Stimulated activated CD8-positive, alpha-beta memory T cell treated with anti-CD3 and anti-CD28 coated beads, Interleukin-2, amount 100 ng/mL, for 1 hour (primary cell): ENCODE measurements at places on chromosomes 7 and 10.

DNA sequence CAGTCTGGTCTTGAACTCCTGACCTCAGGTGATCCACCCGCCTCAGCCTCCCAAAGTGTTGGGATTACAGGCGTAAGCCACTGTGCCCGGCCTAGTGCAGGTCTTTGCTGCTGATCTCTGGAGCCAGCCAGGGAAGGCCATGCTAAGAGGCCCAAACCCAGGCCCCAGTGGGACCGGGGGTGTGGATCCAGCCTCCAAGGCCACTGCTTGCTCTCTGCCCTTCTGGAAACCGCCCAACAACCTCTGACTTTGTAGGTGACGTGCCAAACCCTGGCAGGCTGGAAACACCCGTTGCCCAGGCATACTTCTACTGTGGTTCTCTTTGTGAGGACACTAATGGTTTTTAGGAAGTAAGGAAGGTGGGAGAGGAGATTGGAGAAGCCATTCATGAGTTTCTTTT is 83.5 kb upstream of the GNA12 start:
- DNase-seq: no peak

- DNase-seq: no peak
Measured at GRCh38 chr10:131743190-131744151, 157.3 kb upstream of the PPP2R2D start.

DNA sequence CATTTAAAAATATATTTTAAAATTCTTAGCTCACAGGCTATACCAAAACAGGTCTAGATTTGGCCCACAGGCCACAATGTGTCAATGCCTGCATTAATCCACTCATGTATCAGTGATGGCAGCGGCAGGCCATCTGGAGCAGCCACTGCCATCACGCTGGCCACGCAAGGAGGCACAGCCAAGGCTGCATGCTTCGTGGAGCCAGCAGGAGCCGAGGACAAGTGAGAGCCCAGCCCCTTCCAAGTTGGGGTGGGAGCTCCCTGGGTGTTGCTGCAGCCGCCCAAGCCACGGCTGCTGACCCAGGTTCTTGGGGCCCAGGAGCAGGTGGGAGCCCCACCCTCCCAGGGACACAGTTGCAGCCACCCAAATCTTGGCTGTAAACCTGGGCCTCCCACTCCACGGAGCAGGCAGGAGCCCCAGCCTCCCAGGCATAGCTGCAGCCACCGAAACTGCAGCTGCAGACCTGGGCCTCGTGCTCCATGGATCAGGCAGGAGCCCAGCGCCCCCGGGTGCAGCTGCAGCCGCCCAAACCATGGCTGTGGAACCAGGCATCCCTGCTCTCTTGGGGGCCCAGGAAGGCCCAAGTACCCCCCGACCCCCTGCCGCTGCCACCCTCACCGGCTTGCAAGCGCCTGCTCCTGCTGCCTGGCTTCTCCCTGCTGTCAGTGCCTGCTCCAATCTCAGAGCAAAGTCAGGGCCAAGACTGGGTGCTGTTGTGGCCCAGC is 87.3 kb upstream of the CACUL1 start:
- DNase-seq: no peak

DNA sequence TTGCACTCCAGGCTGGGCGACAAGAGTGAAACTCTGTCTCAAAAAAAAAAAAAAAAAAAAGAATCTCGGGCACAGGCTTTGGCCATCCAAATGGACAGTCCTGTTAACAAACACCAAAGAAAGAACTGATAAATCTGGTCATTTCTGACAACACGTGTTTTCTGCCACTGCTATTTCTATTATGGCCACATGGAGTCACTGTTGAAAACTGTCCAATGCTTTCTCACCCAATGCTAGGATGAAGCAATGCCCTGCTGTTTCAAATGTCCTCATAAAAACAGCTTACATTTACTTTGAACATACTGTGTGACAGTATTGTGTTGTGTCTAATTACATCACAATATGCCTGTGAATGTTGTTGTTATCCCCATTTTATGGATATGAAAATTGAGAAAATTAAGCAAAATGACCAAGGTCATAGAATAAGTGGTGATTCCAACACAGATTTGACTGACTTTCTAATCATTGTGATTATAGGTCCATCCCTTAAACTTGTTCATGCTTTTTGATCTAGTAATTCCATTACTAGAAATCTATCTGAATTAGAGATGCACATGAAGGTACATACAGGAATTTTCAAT is 19.9 kb upstream of the MAP3K8 start:
- DNase-seq: no peak

- DNase-seq: no peak
Measured at GRCh38 chr7:137669706-137670105, 177.1 kb downstream of the DGKI start.

DNA sequence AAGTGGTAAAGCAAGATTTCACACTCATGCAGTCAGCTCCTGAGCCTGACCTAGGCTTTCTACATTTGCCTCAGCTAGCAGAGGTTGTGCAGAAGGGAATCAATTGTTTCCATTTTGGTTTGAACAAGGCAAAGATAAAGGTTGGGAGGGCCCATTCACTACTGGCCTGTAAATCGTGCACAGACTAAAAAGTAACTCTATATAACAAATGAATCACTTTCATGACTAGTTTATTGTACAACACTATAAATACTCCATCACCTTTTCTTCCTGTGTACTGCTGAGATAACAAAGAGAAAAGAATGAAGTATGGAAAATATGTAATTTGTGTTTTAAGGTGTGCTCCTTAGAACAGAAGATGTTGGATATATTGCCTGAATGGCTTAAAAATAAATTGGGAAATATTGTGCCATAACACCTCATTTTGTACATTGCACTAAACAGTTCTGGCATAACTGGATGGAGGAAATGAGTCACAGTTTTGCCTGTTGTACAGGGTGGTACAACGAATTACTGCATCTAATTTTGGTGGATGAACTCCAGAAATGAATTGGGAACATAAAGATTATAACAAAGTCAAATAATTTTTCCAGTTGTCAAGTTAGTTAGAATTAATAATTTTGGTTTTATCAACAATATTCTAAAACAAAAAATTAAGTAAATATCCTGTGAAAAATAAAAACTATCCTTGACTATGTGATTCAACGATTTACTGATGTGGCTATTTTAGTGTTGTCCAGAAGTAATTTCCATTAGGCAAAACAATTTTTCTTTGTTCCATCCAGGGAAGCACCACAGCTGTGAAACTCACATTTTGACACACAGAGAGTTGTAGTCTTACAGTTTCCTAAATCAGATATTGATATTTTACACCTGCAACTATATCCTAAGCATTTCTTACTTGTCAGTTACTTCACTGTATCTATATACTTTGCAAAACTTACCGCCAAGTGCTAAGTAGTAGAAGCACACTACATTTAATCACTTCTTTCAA is 18.0 kb downstream of the SEMA3C start:
- DNase-seq: no peak

DNA sequence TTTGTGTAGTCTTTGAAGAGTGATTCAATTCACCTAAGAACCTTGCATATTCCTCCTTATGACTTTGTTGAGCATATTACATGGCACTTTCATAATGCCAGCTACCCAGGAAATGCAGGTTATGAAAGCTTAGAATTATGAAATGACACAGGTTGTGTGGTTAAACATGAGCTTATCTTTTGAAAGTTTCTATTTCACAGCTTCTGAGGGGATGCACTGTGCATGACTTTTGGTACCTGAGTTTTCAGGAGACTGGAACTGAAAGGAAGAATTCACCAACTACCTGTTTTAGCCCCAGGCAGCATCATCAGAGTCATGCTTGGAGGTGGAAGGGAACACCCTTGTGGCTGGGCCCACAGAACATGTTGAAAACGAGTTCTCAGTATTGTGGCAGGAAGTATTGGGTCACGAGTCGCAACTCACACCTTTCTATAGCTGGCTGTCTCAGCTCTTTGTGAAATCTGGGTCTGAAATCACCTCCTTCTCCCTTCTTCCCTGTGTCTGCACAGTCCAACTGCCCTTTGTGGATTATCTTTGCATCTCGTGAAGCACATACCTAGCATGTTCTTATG is 228.2 kb downstream of the PTEN start:
- DNase-seq: peak; percentile 34

- DNase-seq: no peak
Measured at GRCh38 chr10:12513003-12513365, 163.6 kb downstream of the CAMK1D start.

DNA sequence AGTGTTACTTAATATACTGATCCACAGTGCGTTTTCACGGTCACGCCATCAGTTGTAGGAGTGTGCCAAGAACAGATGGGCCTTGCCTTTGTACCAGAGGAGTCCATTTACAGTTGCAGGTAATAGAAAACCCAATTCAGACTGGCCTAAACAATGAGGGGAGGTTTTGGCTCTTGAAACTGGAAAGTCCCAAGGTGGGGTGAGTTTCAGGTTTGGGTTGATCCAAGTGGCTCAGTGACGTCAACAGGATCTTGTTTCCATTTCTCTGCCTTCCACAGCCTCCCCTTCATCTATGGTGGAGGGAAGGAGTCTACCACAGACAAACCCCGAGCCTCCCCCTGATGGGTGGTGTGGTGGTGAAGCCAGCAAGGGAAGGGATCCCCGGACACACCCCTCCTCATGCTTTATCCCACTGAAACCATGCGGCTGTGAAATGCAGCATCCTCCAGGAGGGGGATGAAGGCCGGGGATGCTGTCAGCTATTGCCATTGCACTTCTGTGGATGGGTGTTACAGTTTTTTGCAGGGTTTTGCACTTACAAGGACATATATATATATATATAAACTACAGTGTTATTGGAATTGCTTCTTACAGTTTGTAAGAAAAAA is 14.8 kb upstream of the SH2D4B start:
- DNase-seq: no peak

DNA sequence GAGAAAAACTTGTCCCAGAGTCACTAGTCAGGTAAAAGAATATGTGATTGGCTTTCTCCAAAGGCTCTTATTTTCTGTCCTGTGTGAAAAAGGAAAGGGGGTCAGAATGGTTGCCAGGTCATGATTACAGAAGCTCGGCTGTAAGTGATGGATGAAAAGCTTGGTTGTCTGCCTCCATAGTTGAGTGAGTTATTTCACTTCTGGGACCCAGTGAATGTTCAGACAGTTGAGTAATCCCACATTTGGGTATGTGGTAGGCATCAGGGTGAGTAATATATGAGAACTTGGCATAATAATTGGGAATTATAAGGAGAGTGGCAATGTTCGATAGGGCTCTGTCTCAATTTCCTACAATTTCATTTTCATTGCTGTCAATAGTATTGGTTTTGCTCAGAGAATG is 72.5 kb downstream of the BBS9 start:
- DNase-seq: no peak

GRCh38 chr7:25789701-25790640 is 362.0 kb upstream of the NFE2L3 start:
- DNase-seq: no peak

DNA sequence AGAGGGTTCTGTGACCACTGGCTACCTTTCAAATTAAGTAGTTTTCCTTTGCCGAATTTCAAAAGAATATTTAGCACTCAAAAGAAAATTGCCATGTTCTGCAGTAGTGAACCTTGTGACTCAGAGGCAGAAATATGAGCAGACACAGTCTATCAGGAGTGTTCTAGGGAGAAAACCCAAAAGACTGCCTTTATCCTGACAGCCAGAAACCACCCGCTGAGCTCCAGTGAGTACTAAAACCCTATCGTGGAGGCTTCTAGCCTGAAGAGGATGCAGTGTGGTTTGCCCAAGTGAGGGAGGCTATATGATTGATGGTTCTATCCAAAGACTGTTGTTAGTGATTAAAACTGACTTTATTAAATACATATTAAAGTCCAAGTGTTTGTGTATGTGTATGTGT is 21.9 kb downstream of the CHRM2 start:
- no peak for DNase-seq

DNA sequence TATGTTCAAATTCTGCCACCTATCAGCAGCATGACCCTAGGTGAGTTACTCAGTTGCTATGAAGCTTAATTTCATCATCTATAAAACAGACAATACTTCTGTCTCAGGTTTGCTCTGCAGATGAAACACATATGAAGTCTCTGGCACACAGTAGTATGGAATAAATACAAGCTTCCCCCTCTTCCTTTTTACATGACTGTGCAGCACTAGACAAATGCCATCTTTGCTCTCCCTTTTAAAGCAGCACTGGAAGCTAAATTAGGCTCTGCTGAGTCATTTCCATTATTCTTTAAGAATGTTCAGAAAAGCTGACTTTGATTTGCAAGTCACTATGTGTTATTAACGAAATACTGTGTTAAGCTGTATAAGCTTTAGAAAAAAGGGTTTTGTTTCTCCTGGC is 40.7 kb upstream of the ANAPC16 start:
- no peak for DNase-seq

GRCh38 chr7:14748461-14748860 is 154.1 kb downstream of the DGKB start:
- no peak for DNase-seq

GRCh38 chr7:26533217-26533616 is 241.6 kb downstream of the SNX10 start:
- no peak for DNase-seq

GRCh38 chr10:57420881-57421280 is 846.8 kb downstream of the IPMK start:
- no peak for DNase-seq
